Transverse colon (tissue), 4 donors: ENCODE measurements at places on chromosomes 5 and 9.
A peak's percentile ranks its signal among the peaks of the same experiment; 100 is the strongest.

GRCh38 chr9:121485623-121486022 lies 14.0 kb downstream of the GGTA1 start:
- DNase-seq: no peak

DNA sequence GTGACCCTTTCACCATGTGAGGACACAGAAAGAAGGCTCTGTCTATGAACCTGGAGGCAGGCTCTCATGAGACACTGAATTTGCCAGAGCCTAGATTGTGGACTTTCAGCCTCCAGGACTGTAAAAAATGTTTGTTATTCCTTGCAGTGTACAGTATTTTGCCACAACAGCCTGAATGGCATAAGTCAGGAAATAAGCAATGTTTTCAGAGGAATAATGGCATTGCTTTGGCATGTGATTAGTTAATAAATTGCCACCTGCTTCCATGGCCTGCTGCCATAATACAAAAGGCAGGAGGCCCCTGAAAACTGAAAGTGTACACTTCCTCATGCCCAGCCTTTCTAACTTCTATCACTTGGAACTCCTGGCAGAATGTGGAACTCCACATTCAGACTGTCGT lies 408.1 kb downstream of the GADD45G start:
- no peak for DNase-seq

GRCh38 chr5:150217038-150217437 lies 27.2 kb downstream of the SLC6A7 start:
- DNase-seq: peak; percentile 54

DNA sequence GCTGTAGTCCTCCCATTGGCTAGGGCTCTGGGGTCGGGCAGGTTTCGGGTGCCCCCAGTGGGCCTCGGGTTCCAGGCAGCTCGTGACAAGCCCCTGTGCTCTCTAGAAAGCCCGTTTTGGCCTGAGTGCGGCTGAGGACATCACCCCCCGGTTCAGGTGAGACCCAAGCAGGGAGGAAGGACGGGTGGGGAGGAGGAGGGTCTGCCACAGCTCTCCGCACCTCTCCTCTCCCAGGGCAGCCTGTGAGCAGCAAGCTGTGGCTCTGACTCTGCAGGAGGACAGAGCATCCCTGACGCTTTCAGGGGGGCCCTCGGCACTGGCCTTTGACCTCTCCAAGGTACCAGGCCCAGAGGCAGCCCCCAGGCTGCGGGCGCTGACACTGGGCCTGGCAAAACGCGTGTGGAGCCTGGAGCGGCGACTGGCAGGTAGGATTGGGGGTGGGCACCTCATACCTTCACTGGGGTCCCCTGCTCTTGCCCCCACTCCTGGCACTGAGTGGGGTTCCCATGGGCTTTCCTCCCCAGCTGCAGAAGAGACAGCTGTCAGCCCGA lies 672 bp downstream of the PAXX start:
- DNase-seq: no peak

DNA sequence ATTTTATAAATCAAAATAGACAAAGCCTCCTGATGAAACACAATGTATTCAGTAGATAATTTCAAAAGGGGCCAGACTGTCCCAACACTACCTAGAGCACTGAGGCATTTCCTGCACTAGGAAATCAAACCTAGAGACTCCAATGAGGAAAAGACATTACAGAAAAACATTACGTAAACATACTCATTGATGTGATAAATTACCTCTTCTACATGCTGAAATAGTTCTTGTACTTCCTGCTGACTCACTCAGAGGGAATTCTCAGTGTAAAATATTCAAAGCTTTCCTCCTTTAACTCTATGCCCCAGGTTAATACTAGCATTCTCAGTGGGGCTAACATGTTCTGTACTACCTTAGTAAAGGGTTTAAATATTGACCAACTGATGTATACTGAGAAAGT lies 178.0 kb downstream of the ESM1 start:
- no peak for DNase-seq

DNA sequence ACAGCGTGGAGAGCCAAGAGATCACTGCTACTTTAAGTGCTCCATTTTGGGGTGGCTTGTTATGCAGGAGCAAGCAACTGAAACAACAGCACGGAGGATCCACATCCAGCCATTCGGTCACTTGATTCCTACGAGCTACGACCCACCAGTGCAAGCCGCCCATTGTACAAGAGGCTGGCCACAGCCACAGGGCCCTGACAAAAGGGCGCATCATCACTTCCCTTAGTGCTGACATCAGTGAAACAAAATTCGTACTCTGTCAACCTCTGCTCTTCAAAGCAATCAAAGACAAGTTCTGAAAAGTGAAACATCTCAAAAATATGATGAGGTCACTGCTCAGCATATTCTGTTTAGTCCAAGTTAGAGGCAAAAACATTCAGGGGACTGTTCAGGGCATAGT lies 168.4 kb downstream of the GADD45G start:
- no peak for DNase-seq

DNA sequence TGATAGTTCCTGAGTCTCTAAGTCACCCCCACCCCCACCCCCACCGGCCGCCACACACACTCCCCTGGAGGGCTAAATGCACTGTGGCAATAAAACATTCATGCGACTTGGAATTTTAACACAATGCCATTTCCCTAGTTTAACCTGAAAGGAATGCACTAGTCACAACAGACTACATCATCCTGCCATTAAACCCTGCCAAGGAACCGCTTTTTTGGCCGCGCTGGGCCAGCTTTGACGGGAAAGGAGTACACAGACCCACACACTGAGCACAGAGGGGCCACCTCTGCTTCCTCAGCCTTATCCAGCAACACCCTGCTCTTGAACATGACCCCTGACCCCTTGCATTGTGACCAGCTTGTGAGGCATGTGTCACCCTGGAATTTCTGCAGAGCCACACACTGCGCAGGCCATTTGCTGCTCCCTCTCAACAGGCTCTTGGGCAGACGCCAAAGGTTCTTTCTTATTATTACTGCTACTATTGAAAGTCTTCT lies 165.3 kb downstream of the BNC2 start:
- DNase-seq: peak; percentile 66

DNA sequence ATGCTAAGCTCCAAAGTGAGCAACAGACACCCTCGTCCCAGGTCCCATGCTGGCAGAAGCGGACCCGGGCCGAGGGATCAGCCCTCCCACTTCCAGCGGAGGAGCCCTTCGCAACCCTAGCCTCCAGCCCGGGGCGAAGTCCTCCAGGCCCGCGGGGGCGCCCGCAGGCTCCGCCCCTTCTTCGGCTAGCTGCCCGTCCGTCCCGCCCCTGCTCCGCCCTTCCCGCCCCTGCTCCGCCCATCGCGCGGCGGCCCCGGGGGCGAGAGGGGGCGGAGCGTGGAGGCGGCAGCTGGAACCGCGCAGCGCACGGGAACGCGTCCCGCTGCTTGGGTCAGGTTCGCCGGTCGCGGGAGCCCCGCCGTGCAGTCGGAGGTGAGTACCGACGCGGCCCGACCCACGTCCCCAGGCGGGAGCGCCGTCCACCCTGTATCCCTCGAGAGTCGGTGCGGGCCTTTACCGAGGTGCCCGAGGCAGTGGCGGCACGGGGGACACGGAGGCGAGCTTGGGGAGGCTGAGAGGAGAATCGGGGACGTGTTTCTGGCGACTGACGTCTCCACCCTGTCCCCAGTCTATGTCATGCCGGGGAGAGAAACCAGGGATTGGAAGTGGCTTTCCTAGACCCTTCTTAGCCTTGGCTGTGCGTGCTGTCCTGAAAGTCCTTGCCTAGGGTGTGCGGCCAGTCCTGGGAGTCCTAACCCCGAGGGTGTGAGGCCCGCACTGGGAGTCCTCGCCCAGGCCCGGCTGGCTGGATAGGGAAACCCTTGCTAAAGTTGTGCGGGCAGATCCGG lies at the start of gene ACO1:
ACO1 (plus strand) TSS at position 280 of the 788 bp plus-strand sequence. CDS start 20,864 bp downstream, outside the sequence.
- DNase-seq: peak; percentile 95

- DNase-seq: no peak
Observed at GRCh38 chr5:78526049-78526525, 122.5 kb downstream of the LHFPL2 start.

GRCh38 chr9:24257726-24258125 lies 288.0 kb downstream of the IZUMO3 start:
- DNase-seq: no peak

DNA sequence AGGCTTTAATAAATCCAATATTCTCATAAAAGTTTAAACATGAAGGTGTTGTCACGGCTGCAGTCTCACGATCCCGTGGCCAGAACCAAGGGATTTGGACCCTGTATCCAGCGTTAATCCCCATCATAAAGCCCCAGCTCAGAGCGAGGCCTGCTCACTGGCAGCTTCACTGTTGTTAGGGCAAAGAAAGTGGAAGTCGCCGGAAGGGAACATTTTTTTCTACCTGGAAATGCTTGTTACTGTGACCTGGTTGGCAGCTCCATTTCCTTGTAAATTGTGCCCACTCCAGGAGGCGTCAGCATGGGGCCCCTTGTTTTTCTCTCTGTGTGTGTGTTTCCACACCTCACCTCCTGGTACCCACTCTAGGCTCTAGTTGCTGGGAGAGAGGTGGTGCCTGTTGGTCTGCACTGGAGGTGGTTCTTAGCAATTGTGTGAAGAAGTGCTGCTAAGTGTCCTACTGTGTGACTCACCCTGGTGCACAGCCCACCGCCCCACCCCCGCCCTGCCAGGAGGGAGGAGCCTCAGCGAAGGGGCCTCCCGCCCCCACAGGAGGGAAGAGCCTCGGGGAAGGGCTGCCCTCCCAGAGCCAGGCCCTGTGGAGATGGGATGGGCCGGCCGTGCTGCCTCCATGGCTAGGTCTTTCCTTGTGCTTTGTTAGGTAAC lies 105.1 kb downstream of the EHMT1 start:
- DNase-seq: no peak

GRCh38 chr5:146788898-146789297 lies 89.7 kb downstream of the PPP2R2B start:
- DNase-seq: no peak

GRCh38 chr5:181152406-181152805 lies 5.0 kb downstream of the OR2V2 start:
- no peak for DNase-seq

DNA sequence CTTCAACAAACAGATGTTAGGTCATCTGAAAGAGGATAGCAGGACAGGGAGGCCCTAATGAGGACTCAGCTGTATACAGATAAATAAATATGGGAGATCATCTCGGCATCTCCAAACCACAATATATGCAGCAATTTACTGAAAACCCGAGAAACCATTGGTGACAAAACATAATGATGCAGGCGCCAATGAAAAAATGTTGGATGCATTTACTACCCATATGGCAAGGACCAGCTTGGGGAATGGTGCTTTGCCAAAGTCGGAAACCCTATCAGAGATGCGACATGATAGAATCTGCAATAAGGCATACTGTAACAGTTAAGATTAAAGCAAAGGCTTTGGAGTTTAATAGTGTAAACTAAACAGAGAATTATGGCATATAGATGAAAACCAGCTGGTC lies 92.0 kb downstream of the SNCAIP start:
- DNase-seq: no peak

- peak; percentile 45 for DNase-seq
Observed at GRCh38 chr5:78985725-78986223, 664 bp upstream of the ARSB start.

DNA sequence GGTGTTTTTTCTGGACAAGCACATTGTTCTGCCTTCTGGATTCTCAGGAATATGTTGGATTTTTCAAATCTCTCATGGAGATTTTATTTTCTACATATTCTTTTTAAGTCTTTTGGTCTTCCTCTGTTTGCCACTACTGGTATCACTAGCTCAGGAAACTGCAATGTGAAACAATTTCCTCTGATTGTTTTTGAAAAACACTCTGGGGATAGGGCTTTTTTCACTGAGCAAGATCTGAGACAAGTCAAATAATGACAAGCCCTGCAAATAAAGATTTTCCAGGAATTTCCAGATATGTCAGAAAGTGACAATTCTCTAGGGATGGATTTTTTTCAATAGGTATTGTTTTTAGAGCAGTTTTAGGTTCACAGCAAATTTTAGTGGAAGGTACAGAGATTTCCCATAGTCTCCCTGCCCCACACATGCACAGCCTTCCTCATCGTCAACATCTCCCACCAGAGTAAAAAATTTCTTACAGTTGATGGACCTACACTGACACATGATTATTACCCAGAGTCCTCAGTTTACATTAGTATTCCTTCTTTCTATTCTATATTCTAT lies 86.9 kb upstream of the TMEM161B start:
- DNase-seq: no peak

- no peak for DNase-seq
Observed at GRCh38 chr5:2724031-2724581, 27.4 kb downstream of the IRX2 start.
